Sciatic nerve (tissue), 2 donors: ENCODE measurements at places on chromosomes 16 and 17. TPM values are rescaled to one million over a fixed set of nuclear protein-coding genes. Genes with fewer than 3 reads are reported as not detected.

GRCh38 chr16:27811881-27812280 is 251.6 kb downstream of the GSG1L start:
- DNase-seq, result peak; percentile 35

- no peak for DNase-seq
These were observed 12.0 kb downstream of the UNC13D start for GRCh38 chr17:75832164-75832651.

GRCh38 chr16:71513302-71513701 is 12.9 kb upstream of the CHST4 start:
- no peak for DNase-seq

- DNase-seq, result no peak
These were observed 7.2 kb downstream of the LSM12 start for GRCh38 chr17:44059101-44059892.

GRCh38 chr17:49483599-49484509 is 11.2 kb upstream of the NGFR start:
- DNase-seq, result no peak

- no peak for DNase-seq
These were observed 118.6 kb downstream of the TANGO6 start for GRCh38 chr16:68961778-68962402.

DNA sequence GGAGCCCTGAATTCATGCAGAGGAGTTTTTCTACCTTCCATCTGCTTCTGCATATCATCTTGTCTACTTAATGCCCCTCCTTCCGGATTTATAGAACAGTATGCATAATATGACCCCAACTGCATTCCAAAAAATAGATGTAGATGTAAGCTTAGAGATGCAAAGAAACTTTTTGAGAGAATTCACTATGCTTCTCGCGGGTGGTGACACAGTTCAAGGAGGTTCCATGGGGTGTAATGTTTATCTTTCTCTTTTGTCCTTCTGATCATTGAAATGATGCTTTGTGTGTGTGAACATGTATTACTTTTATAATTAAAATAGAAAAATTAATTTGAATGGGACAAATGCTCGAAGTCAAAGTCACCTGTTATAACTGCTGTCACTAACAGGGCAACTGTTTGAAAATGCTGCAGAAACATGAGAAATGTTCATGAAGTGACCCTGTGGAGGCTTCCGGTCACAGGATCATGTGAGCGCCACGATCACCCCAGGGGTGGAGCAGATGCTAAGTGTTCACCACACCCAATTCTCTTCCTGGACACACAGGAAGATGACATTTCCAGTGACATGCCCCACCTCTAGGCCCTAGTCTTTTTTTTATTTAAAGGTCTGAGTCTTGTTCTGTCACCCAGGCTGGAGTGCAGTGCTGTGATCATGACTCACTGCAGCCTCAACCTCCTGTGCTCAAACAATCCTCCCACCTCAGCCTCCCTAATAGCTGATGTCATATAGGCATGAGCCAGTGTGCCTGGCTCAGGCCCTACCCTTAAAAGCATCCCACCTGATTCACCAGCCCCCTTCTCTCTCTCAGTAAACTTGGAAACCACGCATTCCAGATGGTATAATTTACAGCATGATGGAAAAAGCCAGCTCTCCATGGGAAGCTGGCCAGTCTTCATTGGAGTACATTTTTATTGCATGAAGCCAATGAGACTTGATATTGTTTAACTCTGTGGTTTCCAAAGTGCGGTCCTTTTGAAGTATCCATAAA is 21.0 kb upstream of the AGRP start:
- DNase-seq, result no peak

DNA sequence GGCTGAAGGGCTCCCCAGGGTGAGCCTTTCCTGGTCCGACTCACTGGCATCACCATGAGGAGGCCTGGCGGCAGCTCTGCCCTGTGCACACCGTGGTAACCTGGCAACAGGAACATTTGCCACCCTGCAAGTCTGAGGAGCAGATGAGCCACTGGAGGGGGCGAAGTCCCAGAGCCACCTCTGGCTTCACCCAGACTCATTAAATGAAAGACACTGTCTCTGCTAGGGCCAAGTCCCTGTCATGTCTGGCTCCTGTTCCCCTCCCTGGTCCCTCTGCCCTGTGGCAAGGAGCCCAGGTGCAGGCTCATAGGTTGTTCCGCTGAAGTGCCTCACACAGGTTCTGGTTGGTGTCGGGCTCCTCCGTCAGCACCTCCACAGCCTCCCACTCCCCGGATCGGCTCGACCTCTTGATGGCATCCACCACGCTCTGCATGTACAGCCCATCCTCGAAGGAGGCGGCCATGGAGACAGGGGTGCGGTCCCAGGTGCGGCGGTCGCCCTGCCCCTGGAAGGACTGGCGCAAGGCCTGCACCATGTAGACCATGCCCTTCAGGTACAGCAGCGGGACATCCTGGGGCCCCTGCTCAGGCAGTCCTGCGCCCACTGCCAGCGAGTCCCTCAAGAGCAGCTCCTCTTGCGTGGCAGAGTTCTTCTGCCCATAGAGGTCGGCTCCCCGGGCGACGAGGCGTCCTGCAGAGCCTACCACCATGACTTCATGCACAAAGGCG is 8.4 kb downstream of the C16orf86 start:
- DNase-seq, result no peak

DNA sequence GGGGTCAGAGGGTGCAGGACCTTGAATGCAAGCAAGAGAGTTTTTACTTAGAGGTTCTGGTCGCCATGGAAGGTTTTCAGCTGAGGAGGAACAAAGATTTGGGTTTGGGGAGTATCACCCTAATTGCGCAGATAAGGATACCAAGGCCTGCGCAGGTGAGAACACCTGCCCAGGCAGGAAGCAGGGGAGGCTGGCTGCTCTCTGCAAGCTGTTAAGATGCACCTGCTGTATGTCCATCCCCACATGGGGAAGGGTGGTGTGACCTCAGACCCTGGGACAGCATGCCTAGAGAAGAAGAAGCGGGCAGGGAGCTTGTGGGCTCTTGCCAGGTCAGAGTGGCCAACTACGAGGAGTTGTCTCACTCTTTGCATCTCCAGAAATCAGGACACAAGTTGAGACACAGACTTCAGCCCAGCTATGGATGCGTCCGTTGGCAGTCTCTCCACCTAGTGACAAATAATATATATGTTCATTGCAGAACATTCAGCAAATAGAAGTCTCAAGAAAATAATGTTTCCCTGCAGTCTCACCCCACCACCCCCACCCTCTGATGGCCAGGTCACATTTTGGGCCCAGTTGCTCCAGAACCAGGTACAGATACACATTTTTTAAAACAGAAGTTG is 77.7 kb downstream of the SREBF1 start:
- DNase-seq, result no peak

- no peak for DNase-seq
These were observed 689 bp upstream of the TBC1D24 start for GRCh38 chr16:2473999-2474876.

- DNase-seq, result no peak
These were observed 56.8 kb upstream of the SCNN1B start for GRCh38 chr16:23245268-23245667.

DNA sequence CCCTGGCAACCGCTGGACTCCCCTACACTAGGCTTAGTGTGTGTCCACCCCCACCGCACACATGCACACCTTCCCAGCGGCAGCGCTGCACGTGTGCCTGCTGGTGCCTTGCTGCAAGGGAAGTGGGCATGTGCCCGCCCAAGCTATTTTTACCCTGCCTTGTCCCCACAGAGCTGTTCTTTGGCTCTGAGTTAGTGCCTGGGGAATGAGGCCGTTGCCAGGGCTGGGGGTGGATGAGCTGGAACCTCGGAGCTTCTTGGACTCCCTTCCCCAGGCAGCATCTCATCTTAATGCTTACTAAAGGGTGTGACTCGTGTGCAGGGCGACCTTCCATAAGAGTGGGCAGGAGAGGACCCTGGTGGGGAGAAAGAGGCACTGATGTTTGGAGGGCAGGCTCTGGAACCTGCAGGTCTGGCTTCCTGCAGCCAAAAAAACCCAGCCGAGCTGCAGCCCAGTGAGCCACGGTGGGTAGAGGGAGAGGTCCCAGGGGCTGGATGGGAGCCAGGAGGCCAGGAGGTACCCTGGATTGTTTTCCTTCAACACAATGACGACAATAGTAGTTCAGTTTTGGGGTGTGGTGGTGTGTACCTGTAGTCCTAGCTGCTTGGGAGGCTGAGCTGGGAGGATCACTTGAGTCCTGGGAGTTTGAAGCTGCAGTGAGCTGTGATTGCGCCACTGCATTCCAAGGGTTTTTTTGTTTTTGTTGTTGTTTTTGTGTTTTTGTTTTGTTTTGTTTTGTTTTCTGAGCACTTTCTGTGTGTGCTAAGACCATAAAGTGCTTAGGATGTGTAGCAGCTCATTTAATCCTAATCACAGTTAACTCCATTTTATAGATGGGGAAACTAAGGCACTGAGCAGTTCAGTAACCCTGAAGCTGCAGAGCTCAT is 119.1 kb downstream of the RAB11FIP4 start:
- DNase-seq, result no peak

DNA sequence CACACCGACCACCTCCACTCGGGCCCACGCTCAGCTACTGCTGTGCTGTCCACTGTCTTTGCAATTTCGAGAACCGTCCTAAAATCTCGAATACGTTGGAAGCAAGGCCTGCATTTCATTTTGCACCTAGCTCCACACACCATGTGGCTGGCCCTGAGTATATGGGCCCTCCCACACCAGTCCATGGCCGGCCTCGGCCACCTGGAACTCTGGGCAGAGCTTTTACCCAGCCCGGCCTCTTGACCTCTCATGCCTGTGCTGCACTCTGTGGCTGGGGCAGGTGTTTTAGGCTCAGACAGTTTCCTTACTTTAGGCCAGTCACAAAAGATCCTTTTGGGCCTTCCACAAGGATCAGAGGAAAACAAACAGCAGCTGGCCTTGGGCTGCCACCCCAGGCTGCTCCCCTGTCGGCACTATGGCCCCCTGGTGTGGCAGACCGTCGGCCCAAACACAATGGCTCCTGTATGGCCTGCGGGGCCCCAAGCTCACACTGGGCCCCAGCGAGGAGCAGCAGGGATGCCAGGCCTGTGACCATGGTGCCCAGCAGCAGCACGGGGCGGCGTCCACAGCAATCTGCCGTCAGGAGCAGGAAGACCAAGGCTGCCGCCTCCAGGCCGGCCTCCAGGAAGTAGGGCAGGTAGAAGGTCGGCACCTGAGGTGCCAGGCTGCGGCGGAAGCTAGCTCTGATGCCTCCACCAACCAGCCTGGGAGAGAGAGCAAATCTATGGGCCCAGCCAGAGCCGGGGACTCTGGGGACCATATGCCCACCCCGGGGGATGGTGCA is 2.5 kb downstream of the SLC22A31 start:
- peak; percentile 53 for DNase-seq

GRCh38 chr17:9802697-9803096 is 11.3 kb upstream of the DHRS7C start:
- no peak for DNase-seq

DNA sequence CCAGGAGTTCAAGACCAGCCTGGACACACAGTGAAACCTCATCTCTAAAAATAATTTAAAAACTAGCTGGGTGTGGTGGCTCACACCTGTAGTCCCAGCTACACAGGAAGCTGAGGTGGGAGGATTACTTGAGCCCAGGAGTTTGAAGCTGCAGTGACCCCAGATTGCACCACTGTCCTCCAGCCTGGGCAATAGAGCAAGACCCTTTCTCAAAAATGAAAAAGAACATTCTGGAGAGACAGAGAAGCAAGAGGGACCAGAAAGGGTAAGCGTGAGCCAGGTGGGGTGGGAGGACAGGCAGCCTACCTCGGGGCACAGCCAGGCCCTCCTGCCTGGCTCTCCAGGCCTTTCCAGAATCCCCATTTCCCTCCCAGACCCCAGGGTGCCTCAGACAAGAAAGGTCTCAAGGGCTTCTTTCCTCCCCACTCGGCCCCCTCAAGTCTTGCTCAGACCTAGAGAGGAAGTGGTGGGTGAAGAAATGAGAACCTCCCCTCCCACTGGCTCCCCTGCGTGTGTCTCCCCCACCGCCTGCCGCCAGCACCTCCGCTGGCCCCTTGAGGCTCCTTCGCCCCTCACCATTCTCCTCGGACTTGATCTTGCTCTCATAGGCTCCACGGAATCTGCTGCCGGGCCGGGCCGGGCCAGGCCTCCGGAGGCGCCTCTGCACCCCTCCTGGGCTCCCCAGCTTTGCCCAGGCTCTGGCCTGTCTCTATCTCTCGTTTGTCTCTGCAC is 503 bp downstream of the C16orf54 start:
- DNase-seq, result no peak

DNA sequence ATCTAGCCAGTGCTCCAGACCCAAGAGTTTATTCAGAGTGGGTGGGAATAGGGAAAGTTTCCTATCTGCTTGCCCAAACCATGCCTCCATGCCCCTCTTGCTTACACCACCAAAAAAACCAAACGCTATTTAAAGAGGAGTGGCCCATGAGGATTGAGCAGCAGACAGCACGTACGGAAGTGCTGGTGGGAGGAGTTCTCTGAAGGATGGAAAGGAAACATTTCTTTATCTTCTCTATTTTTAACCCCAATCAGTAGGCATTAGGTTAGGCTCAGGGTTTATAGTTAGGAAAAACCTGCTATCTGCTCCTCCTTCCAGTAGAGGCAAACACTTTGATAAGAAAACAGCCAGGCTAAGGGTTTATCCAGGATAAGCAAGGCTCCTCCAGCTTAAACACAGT is 235.3 kb downstream of the ZFHX3 start:
- DNase-seq, result no peak

DNA sequence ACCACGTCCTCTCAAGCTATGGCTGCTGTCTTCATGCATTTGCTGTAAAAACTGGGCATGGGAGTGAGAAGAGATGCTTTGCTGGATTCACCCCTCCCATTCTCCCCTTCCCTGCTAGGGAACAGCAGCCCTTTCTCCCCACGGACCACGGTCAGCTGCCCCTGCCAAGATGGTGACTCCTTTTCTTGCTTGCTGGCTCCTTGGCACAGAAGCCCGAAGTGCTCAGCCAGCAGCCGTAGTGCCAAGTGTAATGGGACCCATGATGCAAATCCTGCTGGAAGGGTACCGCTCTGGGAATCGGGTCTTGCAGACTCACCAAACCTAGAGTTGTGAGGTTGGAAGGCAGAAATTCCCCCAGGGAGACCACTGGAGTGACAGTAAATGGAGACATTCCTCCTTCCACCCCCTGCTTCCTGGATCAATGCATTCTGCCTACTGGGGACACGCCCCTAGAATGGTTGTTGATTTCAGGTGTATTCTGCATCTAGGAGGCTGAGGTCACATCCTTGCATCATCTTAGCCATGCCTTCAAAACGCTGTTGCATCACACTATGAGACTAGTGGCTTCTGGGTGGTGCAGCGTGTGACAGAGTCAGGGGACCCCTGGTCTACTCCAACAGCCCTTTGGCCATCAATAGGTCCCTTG is 63.0 kb upstream of the CBX4 start:
- no peak for DNase-seq

GRCh38 chr16:87037012-87037411 is 280.2 kb downstream of the C16orf95 start:
- DNase-seq, result no peak

The IST1 gene
- 189 TPM for total RNA-seq

The MYH3 gene
- total RNA-seq, result 4.3 TPM

The B4GALNT2 gene
- total RNA-seq, result 0.13 TPM

The HSD11B2 gene
- total RNA-seq, result 0.53 TPM

The COX6A2 gene
- total RNA-seq, result not detected

The PRDM7 gene
- not detected for total RNA-seq

The CES4A gene
- 13.2 TPM for total RNA-seq

The MT4 gene
- not detected for total RNA-seq
